Activated naive CD4-positive, alpha-beta T cell treated with anti-CD3 and anti-CD28 coated beads for 36 hours (primary cell): ENCODE measurements at places on chromosomes 12 and 14.

DNA sequence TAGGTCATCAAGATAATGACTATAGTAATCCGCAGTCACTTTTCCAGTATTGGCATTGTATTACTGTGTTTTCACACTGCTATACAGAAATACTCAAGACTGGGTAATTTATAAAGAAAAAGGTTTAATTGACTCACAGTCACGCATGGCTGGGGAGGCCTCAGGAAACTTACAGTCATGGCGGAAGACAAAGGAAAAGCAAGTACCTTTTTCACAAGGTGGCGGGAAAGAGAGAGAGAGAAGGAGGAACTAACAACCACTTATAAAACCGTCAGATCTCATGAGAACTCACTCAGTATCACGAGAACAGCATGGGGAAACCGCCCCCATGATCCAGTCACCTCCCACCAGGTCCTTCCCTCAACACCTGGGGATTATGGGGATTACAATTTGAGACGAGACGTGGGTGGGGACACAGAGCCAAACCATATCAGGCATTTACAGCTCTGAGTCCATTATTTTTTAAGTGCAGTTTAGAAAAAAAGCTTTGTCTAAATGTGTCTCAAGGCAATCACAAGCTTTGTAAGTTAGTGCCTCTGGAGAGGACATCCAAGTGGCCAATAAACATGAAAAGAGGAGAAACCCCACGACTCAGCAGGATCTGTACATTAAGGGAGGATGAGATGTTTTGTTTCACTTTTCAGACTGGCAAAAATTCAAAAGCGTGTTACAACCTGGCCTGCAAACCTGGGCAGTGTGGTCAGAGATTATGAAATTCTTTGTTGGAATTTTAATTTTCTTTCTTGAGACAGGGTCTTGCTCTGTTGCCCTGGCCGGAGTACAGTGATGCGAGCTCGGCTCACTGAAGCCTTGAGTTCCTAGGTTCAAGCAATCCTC, 82.0 kb downstream of the DNAH10 start:
- no peak for DNase-seq
- H3K4me1 ChIP-seq = no peaks in the 10 kb centered on the region
- no peak overlapping the region for H3K27ac ChIP-seq
- no peaks in the 10 kb centered on the region for H3K27me3 ChIP-seq
- H3K4me3 ChIP-seq = no peak overlapping the region

DNA sequence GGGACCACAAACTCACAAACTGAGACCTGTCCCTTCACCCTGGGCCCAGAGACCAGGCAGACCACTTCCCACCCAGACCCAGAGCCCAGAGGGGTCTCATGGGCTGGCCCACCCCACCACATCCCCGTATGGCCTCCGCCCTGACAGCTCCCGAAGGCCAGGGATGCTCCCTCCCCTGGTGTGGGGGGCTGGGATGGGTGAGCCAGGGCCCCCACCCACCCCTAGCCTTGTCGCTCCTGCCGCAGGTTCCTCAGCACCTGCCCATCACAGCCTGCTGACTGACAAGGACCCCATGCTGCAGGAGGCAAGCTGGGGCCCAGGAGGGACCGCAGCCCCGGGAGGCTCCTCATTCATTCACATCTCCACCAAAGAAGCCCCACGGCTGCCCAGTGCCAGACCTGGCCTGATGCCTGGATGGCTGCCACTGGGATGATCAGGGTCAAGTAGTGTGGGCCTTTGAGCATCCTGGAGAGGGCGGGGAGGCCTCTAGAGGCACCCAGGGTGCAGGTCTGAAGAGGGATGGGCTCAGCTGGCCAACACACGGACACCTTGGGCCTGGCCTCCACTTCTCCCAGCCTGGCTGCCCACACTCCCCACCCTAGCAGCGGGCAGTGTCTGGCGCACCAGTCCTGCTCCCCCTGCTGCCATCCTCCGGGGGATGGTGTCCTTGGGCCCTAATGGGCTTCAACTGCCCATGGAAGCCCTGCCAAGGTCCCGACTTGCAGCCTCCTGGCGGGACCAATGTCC, 24.7 kb upstream of the GPR132 start:
- H3K36me3 ChIP-seq = no peaks in the 10 kb centered on the region
- peaks cover 15% of the 10 kb centered on the region for H3K4me1 ChIP-seq
- H3K27me3 ChIP-seq = no peaks in the 10 kb centered on the region
- DNase-seq = no peak

GRCh38 chr12:57242691-57243454, 8.1 kb downstream of the STAC3 start:
- H3K4me1 ChIP-seq = peaks cover 40% of the 10 kb centered on the region
- DNase-seq = peak; percentile 82
- H3K36me3 ChIP-seq = no peaks in the 10 kb centered on the region
- H3K27ac ChIP-seq = no peak overlapping the region
- peak overlapping the region; percentile 59 for H3K4me3 ChIP-seq
- peaks cover 39% of the 10 kb centered on the region for H3K27me3 ChIP-seq

DNA sequence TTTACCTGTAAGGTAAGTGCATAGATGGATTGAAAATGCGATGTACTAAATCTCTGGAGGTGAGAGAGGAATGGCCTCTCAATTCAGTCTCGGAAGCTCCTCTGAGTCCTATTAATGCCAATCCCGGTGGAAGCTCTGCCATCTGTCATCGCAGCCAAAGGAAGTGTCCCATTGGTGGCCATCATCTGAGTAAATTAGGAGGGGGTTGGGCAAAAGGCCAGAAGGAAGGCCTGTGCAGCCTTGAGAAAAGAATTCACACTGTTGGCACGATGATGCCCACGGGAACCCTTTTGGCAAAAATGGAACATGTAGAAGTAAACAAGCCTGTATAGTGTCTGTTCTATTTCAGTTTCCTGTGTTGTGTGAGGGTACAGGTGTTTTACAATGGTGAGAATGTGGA, 494.8 kb downstream of the NELL2 start:
- H3K4me3 ChIP-seq = no peak overlapping the region
- no peak overlapping the region for H3K27ac ChIP-seq
- no peaks in the 10 kb centered on the region for H3K36me3 ChIP-seq
- H3K4me1 ChIP-seq = no peaks in the 10 kb centered on the region
- no peak for DNase-seq

- peak overlapping the region; percentile 79 for H3K27ac ChIP-seq
- peak; percentile 74 for DNase-seq
- peak overlapping the region; percentile 11 for H3K4me3 ChIP-seq
Observed at GRCh38 chr12:6230321-6231110, 30.3 kb downstream of the CD9 start.

DNA sequence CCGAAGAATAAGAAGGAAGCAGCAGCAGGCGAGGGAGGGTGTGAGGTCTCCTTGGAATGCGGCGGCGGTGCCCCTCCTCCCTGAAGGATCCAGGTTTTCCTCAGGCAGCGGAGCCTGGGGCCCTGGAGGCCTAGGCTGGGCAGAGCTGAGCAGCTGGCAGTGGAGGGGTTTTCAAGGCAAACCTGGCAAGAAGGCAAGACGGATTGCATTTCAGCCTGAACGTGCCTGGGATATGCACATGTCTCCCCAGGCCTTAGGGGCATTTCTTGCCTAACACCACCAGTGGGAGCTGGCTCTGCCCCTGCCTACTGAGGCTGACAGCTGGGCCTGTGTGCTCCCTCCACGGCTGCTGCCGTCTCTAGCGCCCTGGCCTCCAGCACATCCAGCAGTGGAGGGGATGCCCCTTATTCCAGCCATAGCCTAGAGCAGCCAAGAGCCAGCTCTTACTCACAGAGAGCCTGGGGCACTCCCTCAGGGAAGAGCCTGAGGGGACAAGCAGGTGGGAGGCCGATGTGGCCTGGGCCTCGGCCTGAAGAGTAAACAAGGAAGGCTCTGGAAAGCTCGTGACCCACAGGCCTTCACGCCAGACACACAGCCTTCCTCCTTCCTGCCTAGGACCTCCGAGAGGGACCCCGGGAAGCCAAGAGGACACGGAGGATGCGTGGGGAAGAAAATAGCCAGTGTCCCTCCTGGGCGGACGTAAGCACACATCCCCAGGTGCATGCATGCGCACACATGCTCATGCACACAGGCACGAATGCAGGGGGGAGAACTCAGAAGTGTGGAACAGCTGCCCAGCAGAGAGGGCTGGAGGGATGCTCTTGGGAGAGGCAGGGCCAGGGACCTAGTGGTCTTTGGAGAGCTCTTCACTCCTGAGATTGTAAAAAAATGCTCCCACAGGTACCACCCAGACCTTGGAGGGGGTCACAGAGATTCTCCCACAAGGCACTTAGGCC, 23.0 kb upstream of the EIF2B2 start:
- no peak overlapping the region for H3K27ac ChIP-seq
- no peak overlapping the region for H3K4me3 ChIP-seq
- no peaks in the 10 kb centered on the region for H3K4me1 ChIP-seq
- no peak for DNase-seq

DNA sequence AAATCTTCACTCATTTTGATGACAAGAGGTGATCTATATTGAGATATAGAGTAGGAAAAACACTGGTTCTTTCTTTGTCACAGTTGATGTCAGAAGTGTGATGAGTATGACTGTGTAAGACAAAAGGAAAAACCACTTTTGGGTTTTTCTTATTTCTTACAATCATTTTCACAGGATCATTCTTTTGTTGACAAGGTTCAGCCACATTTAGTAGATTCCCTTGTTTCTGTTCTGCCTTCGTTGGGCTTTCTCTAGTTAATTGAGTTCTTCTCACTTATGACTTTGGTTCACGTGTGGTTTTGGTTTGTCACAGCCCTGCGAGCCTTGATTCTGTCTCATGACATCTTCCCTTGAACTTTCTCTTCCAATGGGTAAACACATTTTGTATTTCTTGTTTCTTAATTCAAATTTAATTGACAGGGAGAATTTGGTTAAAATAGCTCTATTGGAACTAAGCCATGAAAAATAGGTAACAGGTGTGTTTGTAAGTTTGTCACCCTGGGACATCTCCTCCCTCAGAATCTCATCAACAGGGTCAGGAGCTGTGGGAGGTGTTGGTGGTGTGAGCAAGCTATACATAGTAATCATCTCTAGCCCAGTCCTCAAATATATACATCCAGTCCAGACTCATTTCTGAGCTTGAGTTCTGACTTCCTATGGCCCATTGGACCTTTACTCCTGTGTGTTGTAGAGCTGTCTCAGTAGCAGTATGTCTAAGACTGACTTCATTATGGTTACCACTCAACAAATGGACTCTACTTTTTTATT, 255.3 kb downstream of the BMP4 start:
- H3K4me3 ChIP-seq = no peak overlapping the region
- H3K27ac ChIP-seq = no peak overlapping the region
- DNase-seq = no peak
- H3K27me3 ChIP-seq = no peaks in the 10 kb centered on the region
